ENCODE measurements at places on chromosomes 7 and 10.

- no peak for DNase-seq
Observed at GRCh38 chr7:32323712-32324111, 166.5 kb downstream of the LSM5 start.

DNA sequence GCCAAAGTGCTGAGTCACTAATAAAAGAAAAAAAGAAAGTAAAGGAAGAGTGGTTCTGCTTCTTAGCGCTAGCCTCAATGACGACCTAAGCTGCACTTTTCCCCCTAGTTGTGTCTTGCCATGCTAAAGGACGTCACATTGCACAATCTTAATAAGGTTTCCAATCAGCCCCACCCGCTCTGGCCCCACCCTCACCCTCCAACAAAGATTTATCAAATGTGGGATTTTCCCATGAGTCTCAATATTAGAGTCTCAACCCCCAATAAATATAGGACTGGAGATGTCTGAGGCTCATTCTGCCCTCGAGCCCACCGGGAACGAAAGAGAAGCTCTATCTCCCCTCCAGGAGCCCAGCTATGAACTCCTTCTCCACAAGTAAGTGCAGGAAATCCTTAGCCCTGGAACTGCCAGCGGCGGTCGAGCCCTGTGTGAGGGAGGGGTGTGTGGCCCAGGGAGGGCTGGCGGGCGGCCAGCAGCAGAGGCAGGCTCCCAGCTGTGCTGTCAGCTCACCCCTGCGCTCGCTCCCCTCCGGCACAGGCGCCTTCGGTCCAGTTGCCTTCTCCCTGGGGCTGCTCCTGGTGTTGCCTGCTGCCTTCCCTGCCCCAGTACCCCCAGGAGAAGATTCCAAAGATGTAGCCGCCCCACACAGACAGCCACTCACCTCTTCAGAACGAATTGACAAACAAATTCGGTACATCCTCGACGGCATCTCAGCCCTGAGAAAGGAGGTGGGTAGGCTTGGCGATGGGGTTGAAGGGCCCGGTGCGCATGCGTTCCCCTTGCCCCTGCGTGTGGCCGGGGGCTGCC lies at the start of gene IL6:
Gene IL6 (plus strand): TSS at position 294 of the 807 bp plus-strand sequence. CDS start 63 bp downstream, at position 357.
- peak; percentile 2 for DNase-seq

DNA sequence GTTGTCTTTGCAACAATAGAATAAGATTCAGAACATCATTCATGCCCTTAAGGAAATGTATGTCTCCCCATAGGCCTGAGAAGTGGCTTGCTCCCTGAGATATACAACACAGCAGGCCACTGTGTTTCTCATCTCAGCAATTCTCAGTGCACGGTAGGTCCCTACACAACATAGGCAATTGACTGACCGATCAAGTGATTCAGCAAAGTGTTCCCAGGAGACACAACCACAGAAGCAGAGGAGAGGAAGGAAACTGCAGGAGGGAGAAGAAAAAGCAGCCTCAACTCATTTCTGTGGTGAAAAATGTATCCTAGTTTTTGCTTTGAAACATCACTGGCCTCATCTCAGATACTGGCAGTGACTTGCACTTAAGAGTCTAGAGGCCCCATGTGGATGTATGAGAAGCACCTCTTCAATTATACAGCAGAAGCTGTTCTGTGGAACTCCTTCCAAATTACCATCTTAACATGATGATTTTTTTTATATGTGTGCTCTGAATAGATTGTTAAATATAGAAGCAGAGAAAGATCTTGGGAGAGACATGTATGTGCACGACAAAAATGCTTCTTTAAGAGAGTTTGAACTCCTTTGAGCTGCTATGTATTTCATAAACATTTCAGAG lies 306.8 kb downstream of the XPNPEP1 start:
- no peak for DNase-seq

- DNase-seq = no peak
Observed at GRCh38 chr10:122435212-122435827, 19.1 kb upstream of the ARMS2 start.

- no peak for DNase-seq
Observed at GRCh38 chr7:94656658-94656924, 658 bp upstream of the SGCE start.

GRCh38 chr7:3264693-3265339 lies 36.2 kb upstream of the SDK1 start:
- no peak for DNase-seq

GRCh38 chr7:4797858-4798705 lies 22.7 kb downstream of the AP5Z1 start:
- no peak for DNase-seq

DNA sequence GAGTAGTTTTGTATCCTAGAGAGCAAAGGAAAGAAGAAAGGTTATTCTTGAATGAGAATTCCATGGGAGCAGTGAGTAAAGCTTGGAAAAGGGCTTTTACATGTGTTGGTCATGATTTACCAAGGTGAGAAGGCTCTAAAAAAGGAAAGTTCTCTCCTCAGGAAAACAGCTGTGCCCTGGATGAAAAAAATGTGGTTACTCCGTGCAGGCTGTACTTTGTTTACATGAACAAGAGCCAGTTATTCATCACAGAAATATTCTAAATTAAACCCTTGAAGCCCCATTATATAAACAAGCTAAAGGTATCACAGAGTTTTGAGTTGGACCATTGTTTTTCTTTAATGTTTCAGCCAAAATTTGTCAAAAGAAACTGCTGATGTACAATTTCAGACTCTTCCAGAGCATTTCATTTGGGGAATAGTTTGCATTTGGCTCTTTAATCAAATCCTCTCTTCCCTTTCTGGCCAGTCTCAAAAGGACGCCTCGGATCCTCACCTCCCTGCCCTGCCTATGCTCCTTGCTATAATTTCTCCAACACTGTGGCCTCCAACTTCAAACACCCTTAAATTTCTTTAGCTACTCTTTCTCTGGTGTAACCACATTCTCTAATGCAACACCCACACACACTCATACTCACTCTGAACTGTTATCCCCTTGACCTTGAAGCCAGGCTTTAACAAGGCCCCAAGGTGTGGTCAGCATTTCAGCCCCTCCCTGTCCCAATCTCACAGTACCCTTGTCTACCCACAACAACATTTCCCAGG lies 47.4 kb downstream of the AFAP1L2 start:
- no peak for DNase-seq

DNA sequence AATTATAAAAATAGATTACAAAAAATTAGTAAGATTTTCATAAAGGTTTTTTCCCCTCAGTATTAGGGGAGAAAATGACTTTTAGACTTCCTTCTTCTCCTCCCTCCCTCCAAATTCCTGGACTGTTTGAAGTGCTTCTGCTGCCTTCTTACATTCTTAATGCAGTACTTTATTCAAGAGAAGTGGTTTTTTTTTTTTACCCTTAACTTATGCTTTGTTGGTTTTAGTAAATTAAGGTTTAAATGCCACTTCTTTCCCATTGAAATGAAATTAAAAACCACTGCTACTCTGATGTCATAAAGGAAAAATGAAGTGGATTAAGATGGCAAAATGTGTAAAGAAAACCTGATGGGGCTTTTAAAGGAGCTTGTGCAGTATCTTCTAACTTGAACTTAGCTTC lies 140.7 kb downstream of the VTI1A start:
- no peak for DNase-seq

- no peak for DNase-seq
Observed at GRCh38 chr10:13789448-13789829, 202.7 kb downstream of the PRPF18 start.

DNA sequence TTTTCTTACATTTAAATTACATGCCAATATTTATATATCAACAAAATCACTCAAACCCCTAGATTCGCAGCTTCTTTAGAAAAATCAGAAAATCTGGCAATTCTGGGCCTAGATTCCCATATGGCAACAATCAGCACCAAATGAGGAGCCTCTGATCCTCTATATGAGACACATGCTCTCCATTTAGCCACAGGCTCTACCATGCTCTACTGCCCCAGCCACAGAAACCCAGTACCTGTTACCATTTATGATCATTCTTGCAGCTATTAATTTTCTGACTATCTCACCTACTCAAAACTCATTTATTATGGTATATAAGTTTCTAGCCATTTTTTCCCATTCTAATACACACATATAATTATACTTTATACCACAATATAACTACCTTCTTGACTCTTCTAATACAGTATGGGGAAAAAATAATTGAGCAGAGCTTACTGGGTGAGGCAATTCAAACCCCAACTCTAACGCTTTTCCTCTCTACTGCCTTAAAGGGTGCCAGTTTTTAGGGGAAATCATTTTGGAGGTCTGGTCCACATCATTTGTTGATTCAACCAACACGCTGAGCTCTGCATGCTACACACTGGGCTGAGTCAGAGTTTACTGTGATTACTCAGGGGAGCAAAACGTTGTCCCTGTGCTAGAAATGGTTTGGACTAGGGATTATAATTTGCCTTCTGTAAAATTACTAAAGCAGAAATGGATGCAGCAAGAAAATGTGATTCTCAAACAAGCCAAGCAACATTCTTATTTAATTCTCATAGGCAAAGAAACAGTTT lies 11.6 kb downstream of the PDLIM1 start:
- DNase-seq = no peak

DNA sequence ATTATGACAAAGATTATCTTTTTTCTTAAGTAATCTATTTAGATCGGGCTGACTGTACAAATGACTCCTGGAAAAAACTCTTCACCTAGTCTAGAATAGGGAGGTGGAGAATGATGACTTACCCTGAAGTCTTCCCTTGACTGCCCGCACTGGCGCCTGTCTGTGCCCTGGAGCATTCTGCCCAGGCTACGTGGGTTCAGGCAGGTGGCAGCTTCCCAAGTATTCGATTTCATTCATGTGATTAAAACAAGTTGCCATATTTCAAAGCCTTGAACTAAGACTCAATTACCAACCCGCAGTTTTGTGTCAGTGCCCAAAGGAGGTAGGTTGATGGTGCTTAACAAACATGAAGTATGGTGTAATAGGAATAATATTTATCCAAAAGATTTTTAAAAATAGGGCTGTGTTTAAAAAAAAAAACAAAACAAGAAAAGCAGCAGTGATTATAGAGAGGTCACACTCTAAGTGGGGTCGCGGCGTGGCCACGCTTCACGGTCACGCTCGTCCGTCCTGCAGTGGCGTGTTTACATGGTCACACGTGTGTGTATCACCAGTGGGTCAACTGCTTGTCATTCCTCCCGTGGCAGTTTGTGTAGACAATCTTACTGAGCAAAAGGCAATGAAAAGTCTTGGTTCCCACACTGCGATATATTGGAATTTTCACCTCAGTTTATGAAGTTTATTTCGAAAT lies 10.8 kb downstream of the INSIG1 start:
- DNase-seq = no peak

DNA sequence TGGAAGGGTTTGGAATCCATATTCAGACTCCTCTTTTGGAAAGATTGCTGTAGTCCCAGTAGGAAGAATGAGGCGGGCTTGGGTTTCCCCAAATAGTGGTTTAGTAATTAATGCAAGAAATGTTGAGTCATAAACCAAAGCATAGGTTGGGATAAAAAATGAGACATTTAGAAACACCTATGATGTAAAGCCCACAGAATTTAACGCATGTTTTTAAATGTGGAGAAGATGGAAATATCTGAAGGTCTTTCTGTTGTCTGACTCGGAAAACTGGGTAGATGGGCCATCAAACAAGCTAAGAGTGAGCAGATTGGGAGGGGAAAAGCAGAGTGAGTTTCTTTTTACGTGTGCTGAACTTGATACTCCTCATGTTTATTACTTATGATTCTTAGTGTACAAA lies 62.2 kb downstream of the LANCL2 start:
- no peak for DNase-seq

GRCh38 chr7:45325378-45325777 lies 167.8 kb downstream of the RAMP3 start:
- DNase-seq = no peak

All from stimulated activated CD8-positive, alpha-beta memory T cell treated with anti-CD3 and anti-CD28 coated beads, Interleukin-7, amount 100 ng/mL, for 4 hours (primary cell).